ENCODE measurements at places on chromosomes 1 and 21.

DNA sequence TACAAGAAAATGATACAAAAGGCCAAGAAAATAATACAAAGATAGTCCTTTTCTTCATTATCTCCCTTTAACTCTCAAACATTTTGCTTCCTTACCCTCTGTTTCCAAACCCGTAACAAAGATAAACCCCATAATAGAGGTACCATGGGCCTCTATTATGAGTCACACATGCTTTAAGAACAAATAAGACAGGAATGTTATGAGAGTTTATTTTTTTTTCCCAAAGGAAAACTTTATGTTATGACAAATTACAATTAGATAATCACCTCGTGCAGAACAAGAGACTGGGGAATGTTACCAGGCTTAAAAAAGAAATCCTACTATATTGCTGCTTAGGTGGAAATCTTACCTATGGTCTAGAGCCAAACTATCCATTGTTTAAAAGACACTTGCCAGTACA lies 272.0 kb downstream of the BRINP3 start:
- DNase-seq, result peak; percentile 7

- DNase-seq, result no peak
These were observed 636.4 kb downstream of the SMYD3 start for GRCh38 chr1:245870698-245871097.

DNA sequence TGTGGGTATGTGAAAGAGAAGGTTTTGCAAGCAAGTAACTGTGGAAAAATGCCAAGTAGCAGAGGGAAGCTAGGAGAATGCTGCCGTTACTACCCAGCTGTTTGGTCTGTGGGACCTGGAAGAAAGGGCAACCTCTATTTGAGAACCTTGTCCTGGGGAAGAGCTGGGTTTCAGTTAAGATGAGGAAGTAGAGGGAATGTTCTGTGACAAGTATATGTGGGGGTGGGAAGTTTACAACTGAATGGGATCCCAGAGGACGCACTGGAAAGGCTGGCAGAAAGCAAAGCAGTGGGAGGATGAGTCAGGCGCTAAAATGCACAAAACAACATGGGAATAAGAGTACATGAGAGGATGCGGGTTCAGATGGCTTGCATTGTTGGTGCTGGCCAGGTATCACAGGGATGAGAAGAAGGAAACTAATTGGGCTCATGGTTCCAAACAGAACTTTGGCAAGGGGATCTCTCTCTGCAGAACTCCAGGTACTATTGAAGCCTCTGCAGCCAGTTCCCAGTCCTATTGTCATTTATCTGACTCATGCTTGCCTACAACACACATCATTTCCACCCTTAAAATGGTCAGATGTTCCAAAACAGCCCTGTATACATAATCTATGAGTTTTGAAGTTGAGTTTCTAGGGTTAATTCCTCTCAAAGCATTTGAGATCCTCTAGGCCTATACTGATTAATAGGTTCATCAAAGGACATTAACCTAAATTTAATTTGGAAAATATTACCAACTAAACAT lies 88.5 kb upstream of the VAV3 start:
- DNase-seq, result no peak

GRCh38 chr1:40923511-40924020 lies 55.9 kb upstream of the CTPS1 start:
- no peak for DNase-seq

DNA sequence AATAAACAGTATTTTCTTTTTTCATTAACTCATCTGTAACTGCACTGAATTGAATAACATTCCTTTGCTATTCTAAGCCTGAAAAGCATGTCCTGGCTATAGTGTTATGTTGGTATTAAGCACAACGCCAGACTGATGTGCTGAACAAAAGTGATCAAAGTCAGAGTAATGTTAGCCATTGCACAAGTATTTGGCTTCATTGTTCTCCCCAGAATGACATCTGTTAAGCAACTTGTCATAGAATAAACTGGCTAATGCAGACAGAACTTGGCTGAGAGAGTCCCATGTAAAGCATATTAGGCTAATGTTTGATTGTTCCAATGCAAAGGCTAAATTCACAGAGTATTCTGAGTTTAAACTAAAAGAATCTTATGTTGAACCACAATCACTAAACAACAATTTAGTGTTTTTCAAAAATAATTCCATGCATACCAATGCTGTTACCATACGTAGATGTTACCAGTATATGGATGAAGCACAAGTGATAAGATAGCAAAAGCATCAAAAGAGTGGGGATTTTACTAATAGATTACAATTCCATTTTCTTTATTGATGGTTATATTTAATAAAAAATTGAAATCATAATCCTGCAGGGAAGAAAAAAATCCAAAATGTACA lies 235.3 kb upstream of the DMRTA2 start:
- peak; percentile 89 for DNase-seq

DNA sequence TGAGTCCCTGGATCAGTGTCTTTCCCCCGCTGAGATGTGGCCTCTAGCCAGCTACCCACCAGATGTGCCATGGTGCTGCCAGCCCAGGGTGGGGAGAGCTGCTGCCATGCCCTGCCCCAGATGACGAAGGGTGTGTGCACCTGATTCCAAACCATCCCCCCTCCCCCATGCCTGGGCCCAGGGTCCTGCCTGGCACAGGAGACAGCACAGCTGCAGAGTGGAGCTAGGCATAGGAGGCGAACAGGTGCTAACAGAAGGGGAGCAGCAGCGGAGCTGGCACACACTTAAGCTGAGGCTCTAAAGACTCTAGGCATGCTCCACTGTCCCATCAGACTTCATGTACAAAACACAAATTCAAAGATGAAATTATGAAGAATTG lies 9.0 kb upstream of the LDLRAP1 start:
- no peak for DNase-seq

GRCh38 chr21:40546647-40547046 lies 300.3 kb downstream of the DSCAM start:
- no peak for DNase-seq

DNA sequence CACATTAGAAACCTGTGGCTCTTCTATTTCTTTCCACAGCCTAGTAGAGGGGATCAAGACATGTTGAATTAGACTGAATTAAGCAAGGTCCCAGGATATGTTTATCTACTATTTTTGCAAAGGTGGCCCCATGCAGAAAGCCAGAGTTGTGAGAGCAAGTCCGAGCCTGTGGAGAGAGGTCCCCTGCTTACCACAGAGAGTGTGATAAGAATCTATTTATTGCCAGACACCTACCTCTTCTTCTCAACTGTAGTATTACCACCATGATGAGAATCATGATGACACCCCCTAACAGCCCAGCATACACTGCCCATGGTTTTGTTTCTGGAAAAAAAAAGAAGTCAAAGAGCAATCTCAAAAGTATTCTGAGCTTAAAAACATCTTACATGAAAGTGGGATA lies 23.0 kb downstream of the SLAMF1 start:
- no peak for DNase-seq

DNA sequence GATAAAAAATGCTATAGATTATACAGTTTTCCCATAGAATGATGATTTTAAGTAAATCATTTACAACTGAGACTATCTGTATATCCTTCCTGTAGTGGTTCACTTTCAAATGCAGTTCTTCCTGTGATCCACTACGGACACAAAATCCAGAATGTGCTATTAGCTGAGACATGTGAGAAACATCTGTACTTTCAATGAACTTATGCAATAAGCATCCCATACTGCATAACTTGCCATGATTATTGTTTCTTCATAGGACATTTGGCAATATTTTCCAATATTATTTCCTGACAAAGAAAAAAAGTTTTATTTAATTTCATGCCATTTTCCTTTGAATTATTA lies 83.5 kb upstream of the PRDX6 start:
- no peak for DNase-seq

- peak; percentile 5 for DNase-seq
These were observed 82.6 kb downstream of the GPR161 start for GRCh38 chr1:168054117-168054516.

DNA sequence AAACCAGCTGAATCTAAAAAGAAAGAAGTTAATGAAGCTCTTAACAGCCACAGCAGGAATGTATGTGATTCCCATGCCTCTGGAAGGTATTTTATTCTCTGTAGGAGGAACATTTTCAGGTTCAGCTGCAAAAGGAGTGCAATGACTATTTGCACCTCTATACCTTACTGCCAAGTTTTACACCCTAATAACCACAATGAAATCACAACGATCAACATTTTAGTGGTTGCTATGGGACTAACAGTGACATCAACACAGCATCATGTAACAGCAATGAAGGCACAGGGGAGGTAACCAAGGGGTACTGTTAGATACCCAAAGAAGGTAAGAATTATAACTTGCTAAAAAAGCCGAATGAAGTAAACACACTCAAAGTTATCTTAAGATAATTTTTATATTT lies 116.3 kb upstream of the HP1BP3 start:
- no peak for DNase-seq

DNA sequence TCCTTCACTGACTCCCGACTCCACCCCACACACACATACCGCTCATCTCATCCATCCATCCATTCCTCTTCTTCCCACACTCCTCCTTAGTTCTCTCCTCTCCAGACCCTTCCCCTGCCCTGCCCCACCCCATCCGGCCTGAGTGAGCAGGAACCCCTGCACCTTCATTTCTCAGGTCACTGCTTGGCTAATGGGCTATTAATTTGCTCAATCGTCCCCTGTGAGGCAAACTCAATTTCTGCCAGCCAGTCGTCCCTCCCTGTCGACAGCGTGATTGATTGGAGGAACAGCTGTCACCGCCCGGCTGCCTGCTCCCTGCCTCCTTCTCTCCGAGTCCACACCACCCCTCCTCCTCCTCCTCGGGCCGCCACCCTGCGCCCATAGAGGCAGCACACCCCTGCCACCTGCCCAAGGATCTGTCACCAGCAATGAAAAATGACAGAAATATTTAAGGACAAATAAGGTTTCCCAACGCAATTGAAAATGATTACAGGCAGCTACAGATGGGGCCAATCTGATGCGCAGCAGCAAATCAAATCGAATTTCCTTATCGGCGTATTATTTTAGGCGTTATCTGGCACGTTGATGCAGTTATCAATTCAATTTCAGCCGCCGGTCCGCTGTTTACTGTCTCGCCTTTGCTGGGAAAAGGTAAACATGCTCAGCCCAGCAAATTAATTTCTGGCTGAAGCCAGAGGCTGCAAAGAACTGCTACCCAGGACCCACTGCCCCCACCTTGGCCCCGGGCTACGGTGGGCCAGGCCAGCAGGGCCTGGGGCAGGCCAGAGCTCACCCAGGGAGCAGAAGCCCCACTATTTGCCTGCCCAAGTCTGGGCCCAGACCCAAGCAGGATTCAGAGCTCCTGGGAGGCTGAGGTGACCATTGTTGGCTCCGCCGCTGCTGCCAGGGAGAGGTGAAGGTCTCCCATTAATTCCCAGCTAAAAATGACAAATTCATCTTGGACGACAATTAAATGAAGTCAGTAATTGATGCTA lies 71.3 kb downstream of the TMEM53 start:
- no peak for DNase-seq

DNA sequence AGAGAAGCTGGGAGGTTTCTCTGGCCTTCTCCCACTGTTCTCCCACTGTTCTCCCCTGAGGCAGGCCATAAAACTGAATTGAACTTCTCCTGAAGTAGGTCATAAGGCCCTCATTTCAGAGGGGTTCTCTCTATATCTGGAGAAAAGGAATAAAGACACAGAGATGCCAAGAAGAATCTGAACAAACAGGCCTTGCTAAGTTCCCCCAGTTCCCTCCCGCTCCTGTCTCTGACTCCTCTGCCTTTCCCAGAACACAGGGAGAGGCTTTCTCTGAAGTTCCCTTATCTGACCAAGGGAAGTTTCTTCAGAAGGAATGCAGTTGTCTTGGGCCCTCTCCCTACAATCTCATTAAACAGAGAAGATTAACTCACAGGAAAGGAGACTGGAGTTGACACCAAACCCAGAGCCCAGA lies 83.4 kb downstream of the SLC16A1 start:
- DNase-seq, result no peak

- no peak for DNase-seq
These were observed 10.7 kb downstream of the NEK7 start for GRCh38 chr1:198167436-198167934.

DNA sequence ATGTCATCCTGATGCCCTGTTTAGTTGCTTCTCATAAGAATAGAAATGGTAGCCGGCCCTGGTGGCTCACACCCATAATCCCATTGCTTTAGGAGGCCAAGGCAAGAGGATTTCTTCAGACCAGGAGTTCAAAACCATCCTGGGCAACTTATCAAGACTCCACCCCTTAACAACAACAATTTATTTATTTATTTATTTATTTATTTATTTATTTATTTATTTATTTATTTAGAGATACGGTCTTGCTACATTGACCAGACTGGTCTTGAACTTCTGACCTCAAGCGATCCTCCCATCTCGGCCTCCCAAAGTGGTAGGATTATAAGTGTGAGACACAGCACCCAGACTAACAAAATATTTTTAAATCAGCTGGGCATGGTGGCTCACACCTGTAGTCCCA lies 4.0 kb downstream of the MT1HL1 start:
- DNase-seq, result no peak

DNA sequence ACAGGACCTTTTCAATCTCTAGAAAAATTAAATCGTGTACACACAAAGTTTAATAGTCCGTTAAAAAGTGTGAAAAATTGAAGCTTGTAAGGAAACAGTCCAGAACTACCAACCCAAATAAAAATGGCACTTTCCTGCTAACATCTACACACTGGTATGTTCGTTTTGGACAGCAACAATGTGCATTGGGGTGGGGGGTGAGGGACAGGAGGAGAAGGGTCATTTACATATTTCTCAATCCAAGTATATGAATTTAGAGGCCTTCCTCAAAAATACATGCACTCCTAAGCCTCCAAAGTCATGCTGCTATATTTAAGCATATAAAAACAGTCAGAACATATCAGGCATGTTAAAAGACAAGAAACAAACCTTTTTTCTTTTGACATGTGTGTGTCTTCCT lies 2.5 kb downstream of the PPP1R15B start:
- DNase-seq, result no peak

- no peak for DNase-seq
These were observed at the start of gene SLAMF9 for GRCh38 chr1:159953536-159954515. Gene SLAMF9, minus strand, starts transcription at chr1:159954237. Its CDS starts 100 bp downstream, at chr1:159954137.

- no peak for DNase-seq
These were observed 7.0 kb downstream of the AHDC1 start for GRCh38 chr1:27596986-27597385.

DNA sequence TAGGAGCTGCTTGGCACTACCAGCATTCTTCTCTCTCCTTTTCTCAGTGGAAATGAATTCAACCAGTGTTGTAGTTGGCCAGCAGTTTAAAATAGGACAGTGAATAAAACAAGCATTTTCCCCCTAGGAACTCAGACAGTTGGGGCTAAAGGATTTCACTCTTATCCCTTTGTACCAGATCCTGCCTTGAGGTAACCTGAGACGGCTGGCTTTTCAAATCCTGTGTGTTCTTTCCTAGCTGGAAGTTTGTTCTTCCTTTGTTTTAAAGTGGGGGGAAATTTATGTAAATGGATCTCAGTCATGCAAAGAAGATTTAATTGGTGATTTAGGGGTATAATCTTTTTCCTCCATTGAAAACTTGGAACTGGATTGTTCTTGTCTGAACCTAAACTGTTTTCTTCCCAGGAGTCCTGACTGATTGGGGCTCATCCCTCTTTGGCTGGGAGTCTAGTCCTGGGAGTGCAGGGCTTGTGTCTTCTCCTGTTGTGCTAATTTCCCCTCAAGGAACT lies 23.3 kb downstream of the ZP4 start:
- no peak for DNase-seq

GRCh38 chr1:185104083-185104482 lies 52.7 kb downstream of the TRMT1L start:
- no peak for DNase-seq

- DNase-seq, result no peak
These were observed 208.1 kb downstream of the TGFB2 start for GRCh38 chr1:218553197-218553596.

GRCh38 chr1:36383240-36383639 lies 2.5 kb downstream of the STK40 start:
- DNase-seq, result no peak

All from retinal pigment epithelial cell (primary cell).